ENCODE measurements at places on chromosomes 1 and 21. TPM values are rescaled to one million over a fixed set of nuclear protein-coding genes. Genes with fewer than 3 reads are reported as not detected.

GRCh38 chr1:84581648-84582047 is 7.4 kb upstream of the CTBS start:
- no peak for DNase-seq

MX1 gene
- total RNA-seq, result 52.2 TPM

EPHX1 gene
- 113 TPM for total RNA-seq

FMO5 gene
- 3.1 TPM for total RNA-seq

UTS2 gene
- total RNA-seq, result not detected

CLDN17 gene
- not detected for total RNA-seq
